ENCODE measurements at places on chromosomes 7 and 10. TPM values are rescaled to one million over a fixed set of nuclear protein-coding genes. Genes with fewer than 3 reads are reported as not detected.

DNA sequence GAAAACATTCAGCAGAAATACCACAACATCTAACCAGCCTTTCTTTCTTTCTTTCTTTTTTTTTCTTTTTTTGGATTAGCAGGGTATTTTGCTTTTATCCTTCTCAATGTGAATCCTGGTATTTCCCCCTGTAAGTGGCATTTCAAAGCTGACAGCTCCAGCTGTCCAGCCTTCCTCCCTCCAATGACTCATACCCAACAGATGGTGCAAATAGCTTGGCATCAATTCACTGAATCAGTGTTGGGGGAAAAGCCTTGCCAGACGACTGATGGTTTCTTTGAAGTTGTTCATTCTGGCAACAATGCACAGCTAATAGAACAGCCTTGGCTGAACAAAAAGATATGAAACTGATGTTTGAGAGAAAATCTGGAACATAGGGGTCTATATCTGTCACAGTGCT is 316.8 kb upstream of the STEAP1 start:
- H3K4me1 ChIP-seq = no peaks in the 10 kb centered on the region
- no peak overlapping the region for H3K4me3 ChIP-seq
- no peaks in the 10 kb centered on the region for H3K27me3 ChIP-seq
- no peak overlapping the region for H3K27ac ChIP-seq
- no peaks in the 10 kb centered on the region for H3K36me3 ChIP-seq

- H3K27me3 ChIP-seq = no peaks in the 10 kb centered on the region
- no peaks in the 10 kb centered on the region for H3K36me3 ChIP-seq
- no peak for DNase-seq
- H3K4me3 ChIP-seq = no peak overlapping the region
Observed at GRCh38 chr7:18157233-18157632, 129.6 kb upstream of the PRPS1L1 start.

- H3K4me1 ChIP-seq = peaks cover 8% of the 10 kb centered on the region
- H3K27ac ChIP-seq = no peak overlapping the region
- no peak overlapping the region for H3K4me3 ChIP-seq
- DNase-seq = peak; percentile 75
- H3K27me3 ChIP-seq = no peaks in the 10 kb centered on the region
Observed at GRCh38 chr7:102279537-102280400, 6.9 kb upstream of the SH2B2 start.

DNA sequence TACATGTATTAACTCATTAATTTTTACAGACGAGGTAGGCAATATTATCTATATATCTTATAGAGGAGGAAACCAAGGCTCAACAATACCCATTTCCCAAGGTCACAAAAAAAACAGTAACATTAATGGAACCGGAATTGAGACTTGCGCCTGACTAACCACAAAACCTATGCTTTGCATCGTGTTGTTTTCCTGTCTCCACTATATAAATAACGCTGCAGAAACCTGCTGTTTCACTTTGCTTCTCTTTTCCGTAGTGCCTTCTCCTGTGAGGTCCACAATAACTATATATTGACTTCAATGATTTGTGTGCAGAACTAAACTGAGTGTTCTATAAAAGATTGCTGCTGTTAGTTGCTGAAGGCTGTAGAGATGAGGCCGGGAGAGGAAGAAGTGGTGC is 97.7 kb upstream of the RPA3 start:
- no peak overlapping the region for H3K27ac ChIP-seq
- H3K27me3 ChIP-seq = no peaks in the 10 kb centered on the region
- no peaks in the 10 kb centered on the region for H3K4me1 ChIP-seq
- H3K4me3 ChIP-seq = no peak overlapping the region

Gene PTF1A
- total RNA-seq = not detected

DNA sequence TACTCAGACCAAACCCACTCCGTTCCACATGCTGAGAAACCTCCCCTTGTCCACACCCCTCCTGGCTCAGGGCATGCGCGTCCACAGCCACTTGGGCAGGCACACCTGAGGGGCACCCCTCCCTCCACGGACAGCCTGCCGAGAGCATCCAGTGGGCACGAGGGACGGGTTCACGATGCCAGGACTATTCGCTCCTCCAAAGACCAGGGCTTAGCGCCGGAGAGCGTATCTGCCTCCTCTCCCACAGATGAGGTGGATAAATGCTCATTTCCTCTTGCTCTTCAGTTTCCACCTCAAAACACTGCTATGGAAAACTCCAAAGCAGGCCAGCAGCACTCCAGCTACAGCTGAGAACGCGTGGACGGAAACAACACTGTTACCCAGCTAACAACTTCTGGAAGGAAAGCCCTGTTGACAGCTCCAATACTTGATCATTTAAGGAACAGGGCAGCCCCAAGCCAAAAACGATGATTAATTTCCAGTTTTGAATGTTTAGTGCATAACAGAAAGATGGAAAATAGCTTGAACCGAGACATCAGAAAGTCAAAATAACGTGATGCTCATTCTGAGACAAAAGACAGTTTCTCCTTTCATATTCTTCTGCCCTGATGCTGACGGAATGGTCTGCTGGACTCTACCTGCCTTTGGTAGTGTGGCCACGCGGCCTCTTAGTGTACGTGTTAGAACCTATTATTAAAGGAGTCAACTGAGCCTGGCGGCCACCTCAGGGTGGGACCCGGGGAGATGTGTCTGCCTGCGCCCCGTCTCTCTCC is 204.7 kb downstream of the DNAJB6 start:
- H3K4me1 ChIP-seq = no peaks in the 10 kb centered on the region
- peak; percentile 43 for DNase-seq
- H3K4me3 ChIP-seq = no peak overlapping the region

Data from upper lobe of right lung (tissue), 1 donor.